Type B pancreatic cell (in vitro differentiated cells): ENCODE measurements at places on chromosomes 13 and 19. TPM values are rescaled to one million over a fixed set of nuclear protein-coding genes. Genes with fewer than 3 reads are reported as not detected.

- DNase-seq = no peak
These were observed 28.2 kb downstream of the FCGBP start for GRCh38 chr19:39906283-39906682.

GRCh38 chr13:20230913-20231838 is 943 bp downstream of the GJB6 start:
- no peak for DNase-seq

DNA sequence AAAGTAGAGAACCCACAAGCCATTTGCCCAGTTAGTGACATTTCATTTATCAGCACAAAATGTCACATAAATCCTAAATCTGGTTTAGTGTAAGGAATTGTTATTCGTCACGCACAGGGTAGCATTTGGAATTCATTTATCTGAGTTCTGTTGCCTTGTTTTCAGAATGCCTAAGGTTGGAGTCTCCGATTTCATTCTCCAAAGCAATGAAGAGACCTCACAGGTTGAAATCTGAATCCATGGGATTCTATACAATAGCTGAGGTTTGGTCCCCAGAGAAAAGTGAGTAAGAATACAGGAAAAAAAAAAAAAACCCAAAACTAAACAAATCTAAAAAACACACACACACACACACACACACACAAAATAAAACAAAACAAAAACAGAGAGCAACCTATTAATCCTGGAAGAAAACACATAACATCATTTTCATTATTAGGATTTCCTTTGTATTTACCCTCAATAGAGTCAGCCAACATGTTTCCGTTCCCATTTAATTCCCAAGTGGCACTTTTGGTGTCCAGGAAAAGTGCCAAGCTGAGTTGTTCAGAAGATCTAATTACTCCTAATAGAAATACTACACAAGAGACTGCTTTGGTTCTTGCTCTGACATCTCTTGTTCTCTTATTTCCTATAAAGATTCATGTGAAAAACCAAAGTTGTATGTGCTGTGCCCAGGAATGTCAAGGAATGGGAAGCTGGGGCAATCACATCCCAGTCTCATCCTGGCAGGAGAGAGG is 36.2 kb upstream of the LRCH1 start:
- no peak for DNase-seq

- DNase-seq = no peak
These were observed 27.1 kb upstream of the GAS6 start for GRCh38 chr13:113890774-113891480.

- no peak for DNase-seq
These were observed 2.5 kb downstream of the HSD11B1L start for GRCh38 chr19:5683177-5683886.

DNA sequence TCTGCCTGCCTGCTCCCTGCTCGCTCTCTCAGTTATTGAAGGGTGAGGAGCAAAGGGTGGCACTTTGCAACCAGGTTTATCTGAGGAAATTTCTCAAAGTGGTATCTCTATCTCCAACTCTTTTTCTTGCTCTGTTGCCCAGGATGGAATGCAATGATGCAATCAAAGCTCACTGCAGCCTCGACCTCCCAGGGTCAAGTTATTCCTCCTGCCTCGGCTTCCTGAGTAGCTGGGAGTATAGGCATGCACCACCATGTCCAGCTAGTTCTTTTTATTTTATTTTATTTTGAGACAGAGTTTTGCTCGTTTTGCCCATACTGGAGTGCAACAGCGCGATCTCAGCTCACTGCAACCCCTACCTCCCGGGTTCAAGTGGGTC is 4.9 kb downstream of the ACTMAP start:
- DNase-seq = no peak

DNA sequence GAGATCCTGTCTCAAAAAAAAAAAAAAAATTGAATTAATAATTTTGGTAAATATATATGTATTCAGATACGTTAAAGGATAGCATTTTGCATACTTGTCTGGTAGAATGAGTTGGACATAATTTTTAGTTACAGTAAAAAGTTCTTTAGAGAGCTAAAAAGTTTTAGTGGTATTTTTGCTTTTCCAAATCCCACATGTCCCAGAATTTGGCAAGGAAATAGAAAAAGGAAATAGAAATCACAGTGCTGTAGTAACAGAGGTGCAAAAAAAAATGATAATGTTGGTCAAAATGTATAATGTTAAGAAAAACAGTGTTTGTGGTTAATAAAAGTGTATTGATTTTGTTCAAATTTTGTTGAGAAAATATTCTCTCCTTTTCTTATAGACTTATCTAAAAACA is 96.8 kb downstream of the LRCH1 start:
- no peak for DNase-seq

DNA sequence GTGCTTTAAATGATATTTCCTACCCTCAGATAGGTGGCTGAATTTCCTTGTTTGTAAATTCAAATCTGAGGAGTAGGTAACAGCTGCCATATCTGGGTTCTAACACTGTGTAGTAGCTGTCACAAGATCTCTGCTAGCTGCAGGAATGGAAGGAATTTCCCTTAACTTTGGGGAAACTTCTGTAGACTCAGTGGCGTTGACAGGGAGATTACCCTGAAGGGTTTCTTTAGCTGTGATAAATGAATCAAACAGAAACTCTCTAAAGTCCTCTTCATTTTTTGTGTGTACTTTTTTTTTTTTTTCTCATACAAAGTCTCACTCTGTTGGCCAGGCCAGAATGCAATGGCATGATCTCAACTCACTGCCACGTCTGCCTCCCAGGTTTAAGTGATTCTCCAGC is 5.3 kb upstream of the EPSTI1 start:
- no peak for DNase-seq

ZNF132 gene
- total RNA-seq = 2.5 and 6.0 TPM in 2 replicates

RFX2 gene
- 7.0 and 18.0 TPM in 2 replicates for total RNA-seq

DCUN1D2 gene
- total RNA-seq = 17.2 and 29.2 TPM in 2 replicates

LGALS7B gene
- not detected in 2 replicates for total RNA-seq
